ENCODE measurements at places on chromosomes 6 and 20.

DNA sequence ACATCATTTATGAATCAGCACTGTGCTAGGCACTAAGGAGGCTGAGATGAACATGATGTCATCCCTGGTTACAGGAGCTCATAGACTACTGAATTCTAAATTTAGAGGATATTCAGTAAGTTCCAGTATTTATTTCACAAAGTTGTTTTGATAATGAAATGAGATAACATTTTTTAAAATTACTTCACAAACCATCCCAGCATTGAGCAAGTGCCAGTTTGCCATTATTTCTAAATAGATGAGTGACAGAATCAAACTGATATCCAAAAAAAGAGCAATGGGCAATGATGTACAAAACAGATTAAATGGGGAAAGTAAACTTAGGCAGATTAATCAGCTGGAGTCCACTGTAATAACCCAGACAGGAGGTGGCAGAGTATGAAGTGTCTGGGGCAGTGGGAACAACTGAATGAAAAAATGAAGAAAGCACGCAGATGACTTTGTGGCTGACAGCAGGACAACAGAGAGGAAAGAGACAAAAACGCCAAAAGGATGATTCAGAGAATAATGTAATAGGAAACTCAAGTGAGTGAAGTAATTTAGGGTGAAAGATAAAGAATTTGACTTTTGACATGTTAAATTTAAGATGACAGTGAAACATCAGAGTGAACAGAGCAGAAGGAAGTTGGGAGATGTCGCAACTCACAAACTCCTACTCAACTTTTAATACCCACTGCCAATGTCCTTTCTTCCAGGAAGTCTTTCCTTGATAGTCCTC is 70.2 kb downstream of the RCAN2 start:
- no peak for DNase-seq

- DNase-seq, result no peak
These were observed 50.2 kb downstream of the HDAC2 start for GRCh38 chr6:113920663-113921267.

DNA sequence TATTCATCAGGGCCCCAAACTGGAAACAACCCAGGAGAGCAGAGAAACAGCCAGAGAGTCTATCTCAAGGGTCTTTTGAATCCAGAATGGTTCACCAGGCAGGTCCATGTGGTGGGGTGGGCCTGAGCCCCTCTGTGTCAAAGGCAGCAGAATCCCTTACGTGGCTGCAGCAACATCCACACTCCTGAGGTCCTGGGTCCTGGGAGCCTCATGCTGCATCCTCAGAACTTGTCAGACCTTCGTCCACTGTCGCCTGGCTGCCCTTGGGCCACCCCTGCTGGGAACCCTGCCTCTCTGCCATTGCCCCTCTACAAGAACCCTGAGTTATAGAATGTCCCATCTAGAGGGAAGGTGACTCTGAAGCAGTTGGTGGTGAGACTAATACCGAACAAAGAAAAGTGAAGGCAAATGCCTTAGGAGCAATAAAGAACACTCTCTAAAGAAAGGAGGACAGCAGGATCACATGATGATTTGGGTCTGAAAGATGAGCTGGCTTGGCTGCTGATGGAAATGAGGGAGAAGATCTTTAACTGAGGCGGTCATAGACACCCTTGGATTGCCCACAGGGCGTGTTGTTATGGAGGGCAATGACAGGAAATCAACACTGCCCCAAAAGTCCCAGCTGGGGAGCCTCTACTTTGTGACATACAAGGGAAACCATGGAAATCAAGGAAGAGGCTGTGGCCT is 161.2 kb downstream of the SYNDIG1 start:
- DNase-seq, result no peak

DNA sequence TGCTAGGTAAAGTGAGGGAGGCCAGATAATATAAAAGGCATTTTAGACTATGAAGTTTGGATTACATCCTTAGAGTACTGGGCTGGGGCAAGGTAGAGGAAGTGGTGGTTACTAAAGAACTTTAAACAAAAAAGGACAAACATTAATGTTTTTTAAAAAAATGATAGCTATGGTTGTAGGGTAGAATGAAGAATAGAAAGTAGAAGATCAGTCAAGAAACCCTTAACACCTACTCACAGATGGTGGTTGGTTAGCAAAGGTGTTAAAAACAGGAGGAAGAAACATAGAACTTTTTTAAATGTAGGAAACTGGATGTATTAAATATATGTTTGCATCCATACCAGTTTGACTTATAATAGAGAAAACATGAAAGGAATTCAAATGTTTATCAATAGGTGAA is 80.7 kb upstream of the ELOVL5 start:
- no peak for DNase-seq

GRCh38 chr20:24208652-24209051 is 220.1 kb upstream of the GGTLC1 start:
- DNase-seq, result peak; percentile 34

DNA sequence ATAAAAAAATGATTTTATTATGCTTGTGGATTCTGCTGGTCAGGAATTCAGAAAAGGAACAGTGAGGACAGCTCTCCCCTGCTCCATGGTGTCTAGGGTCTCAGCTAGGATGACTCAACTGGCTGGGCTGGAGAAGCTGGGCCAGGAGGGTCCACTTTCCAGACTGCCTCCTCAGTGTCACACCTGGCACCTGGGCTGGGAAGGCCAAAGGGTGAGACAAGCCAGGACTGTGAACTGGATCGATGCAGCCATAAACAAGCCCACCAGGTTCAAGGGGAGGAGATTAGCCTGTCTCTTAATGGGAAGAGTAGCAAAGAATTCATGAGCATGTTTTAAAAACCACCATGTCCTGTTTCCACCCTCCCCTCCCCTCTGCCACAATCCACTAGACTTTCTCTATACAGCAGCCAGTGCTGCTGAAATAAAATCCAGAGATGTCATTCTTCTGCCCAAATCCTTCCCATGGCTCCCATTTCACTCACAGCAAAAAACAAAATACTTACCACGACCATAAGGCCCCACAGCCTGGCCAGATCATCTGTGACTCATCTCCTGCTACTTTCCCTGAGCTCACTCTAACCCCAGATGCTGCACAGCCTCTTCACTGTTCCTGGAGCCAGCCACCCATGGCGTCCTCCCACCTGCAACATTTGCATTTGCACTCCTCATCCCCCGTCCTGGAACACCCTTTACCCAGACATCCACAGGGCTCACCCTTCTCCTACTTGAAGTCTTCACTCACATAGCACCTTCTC is 13.8 kb downstream of the SPTLC3 start:
- peak; percentile 52 for DNase-seq

- no peak for DNase-seq
These were observed 10.6 kb downstream of the SIRPG start for GRCh38 chr20:1646975-1647431.

DNA sequence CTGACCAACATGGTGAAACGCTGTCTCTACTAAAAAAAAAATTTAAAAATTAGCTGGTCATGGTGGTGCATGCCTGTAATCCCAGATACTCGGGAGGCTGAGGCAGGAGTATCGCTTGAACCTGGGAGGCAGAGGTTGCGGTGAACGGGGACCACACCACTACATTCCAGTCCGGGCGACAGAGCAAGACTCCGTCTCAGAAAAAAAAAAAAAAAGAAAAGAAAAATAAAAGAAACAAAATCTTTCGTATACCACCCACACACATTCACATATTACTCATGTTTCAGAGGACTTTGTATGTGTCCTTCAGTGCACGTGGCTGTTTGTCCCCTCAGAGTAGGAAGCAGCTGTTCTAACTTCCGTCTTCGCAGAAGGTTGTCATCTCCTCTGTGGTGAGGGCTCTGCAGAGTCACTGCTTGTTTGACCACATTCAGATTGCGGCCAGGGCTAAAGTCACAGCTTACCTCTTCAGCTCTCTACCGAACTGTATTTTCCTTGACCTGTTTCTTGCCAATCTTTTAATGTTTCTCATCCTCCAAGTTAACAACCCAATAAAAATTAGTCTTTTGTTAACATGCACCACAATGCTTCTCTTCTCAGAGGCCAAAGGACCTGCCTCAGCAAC is 36.6 kb upstream of the HIVEP1 start:
- no peak for DNase-seq

DNA sequence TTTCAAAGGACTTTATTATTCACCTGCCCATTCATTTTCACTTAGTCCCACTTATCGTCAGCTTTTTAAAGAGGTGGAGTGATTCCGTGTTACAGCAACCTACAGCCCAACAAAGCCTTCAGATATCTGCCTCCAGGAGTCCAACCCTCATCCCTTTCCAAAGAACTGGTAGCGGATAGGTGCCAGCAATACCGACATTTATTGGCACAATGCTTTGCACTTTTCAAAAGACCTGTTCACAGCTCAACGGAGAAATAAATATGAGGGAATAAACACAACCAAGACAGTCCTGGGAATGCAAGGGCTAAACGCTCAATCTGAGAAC is 819 bp upstream of the MTRF1L start:
- DNase-seq, result no peak

- no peak for DNase-seq
These were observed 60.1 kb upstream of the PHIP start for GRCh38 chr6:79138146-79138545.

- DNase-seq, result no peak
These were observed 13.5 kb downstream of the PFDN4 start for GRCh38 chr20:54221353-54221752.

DNA sequence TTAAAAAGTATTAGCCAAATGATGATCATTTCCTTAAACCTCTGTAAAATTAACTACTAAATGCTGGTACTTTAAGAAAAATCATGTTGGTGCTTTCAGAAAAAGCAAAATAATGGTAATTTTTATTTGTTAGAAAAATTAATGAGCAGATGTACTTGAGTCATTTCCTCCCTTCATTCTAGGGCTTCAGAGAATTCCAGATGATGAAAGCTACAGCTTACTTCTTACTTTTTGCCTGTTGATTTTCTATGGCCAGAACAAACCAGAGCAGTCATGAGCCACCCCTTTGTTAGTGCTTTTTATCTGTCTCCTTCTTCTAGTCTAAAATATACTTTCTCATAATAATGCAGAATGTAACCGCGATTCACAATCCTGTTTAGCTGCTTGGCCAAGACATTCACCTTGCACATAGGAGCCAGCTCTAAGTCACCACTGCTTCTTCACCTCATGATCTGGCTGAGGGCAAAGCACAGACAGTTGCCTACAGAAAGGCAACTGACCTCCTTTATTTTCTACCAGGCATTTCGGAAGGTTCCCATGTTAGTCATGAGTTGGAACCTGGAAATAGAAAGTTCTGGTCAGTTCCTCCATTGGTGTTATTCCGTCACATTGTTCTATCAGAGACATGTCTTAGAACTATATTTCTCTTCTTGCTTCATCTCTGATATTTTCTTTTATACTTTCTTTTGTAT is 43.5 kb upstream of the TINAG start:
- no peak for DNase-seq

DNA sequence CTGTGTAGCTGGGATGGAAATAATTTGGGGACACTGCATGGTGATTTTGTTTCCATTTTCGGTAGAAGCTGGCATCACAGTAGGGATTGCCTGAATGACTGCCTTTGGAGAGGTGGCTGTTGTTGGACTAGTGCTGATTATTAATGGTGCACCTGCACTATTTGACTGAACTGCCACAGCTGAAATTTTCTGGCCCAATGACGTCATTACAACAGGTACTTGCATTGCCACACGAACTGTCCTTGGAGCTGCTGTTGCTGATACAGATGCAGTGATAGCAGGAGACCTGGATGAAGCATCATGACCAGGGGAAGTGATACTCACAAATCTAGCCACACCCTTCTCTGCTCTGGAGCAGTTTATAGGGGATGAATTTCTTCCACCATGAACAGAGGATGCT is 95.6 kb upstream of the FOXC1 start:
- DNase-seq, result no peak

- no peak for DNase-seq
These were observed 3.2 kb upstream of the EIF2S2 start for GRCh38 chr20:34115232-34115631.

GRCh38 chr6:3214898-3215297 is 12.6 kb downstream of the TUBB2B start:
- no peak for DNase-seq

- no peak for DNase-seq
These were observed 305.0 kb downstream of the SMOC2 start for GRCh38 chr6:168746013-168746412.

DNA sequence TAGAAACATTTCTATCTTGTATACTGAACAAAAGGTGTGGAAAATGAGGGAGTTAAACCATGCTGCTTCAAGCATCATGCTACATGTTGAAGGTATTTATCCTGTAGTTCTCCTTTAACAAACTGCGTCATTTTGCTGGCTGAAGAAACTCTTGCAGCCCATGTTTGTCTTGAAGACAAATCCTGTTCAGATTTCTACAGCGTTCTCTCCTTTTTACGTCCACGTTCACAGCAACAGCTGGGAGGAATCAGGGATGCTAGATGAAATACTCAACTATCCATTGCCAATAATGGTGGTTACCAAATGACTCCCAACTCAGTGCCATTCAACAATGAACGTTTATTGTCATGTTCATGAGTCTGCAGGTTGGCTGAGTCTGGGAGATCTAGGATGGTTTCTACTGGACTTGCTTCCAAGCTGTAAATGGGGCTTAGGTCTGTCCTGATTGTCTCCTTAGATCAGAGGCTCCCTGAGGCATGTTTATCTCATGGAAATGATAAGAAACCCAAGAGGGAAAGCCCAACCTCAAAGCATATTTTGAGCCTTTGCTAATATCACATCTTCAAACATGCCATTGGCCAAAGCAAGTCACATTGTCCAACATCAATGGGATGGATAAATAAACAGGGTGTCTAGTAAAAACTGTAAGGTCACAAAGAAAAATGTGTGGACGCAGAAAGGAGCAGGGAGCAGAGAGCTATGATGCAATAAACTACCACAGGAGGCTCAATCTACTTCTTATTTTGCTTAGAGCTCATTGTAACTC is 2.7 kb upstream of the PLCB1 start:
- DNase-seq, result no peak

DNA sequence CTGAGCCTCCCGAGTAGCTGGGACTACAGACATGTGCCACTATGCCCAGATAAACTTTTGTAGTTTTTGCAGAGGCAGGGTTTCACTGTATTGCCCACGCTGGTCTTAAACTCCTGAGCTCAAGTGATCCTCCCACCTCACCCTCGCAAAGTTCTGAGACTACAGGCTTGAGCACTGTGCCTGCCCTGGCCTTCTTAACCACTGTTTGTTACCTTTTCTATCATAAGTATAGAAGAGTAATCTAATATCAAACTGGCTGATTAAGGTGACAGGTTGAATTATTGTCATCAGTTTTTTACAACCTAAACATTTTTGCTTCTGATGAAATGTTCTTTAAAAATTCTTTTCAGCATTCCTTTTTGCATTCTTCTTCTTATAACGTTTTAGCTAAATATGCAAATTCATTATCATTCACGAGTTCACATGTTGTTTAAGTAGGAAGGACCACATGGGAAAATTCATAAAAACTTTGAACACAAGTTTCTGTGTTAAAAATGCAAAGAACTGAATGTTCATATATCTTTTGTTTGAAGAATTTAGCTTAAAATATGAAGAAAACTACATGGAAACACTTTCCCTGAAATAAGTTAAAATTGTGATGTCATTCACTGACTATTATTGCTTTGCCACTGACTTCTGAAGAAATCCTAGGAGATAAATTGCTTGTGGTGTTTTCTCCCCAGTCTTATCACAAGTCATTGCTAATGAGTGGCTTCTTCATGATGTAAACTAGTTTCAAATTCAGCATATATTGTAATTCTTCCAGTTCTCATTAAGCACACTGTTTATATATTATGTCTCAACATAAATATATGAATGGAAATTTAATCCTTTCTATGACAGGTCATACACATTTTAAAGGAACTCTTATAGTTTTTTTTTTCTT is 106.7 kb downstream of the ADGRB3 start:
- DNase-seq, result no peak
